ENCODE measurements at places on chromosomes 3 and 15.

DNA sequence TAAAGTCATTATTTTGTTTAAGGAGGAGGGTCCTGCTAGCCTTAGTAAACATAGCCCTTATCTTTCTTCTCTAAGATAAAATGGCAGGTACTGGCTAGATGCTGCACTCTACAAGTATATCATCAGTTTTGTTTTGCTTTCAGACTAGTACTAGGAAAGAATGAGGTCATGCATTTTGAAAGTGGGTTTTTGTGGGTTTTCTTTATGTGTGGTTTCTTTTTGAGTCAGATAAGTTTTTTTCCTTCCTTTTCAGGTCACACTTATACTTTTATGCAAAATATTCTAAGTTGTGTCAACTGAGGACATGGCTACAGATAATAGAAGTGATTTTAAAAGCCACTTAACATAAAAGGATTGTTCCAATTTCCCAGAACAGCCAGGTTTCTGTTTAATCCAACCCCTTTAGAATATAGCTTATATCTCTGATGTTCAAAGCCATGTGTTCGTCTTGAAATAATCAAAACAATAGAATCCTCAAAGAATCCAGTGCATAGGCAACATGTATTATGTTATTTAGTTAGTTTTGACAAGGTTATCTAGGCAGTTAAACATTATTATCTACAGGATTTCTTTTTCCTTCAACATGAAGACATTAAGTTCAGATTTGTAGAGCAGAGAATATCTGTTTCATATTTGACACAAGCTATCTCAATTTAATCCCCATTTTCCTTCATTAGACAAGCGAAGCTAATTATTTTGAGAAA lies 406.2 kb downstream of the RBMS3 start:
- peak; percentile 32 for DNase-seq

DNA sequence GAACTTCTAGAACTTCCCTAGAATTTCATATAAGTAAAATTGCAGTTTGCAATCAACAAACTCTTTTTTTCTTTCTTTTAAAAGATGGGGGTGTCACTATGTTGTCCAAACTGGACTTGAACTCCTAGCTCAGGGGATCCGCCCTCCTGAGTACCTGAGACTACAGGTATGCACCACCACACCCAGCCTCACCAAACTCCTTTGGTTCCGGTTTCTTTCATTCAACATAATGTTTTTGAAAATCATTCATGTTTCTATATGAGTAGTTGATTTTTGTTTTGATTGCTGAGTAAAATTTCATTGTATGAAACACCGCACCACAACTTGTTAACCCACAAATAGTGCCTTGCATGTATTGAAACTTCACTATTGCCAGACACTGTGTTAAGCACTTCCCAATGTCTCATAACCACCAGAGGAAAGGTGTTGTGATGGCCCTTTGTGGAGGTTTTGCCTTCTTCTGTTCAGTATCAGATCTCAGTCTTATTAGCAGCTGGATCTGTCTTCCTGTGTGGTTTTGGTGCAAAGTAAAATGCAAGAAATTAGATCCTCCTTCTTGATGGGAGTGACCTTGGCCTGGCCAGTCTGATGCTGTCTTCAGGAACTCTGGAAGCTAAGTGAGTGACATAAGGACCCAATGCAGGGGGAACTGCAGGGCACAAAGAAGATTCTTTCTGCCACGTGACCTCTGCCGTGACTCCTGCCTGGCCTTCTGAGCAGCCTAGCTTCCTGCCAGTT lies 78.8 kb upstream of the UBE2E1 start:
- no peak for DNase-seq

GRCh38 chr15:51499379-51499976 lies 123.1 kb downstream of the DMXL2 start:
- DNase-seq = peak; percentile 48

DNA sequence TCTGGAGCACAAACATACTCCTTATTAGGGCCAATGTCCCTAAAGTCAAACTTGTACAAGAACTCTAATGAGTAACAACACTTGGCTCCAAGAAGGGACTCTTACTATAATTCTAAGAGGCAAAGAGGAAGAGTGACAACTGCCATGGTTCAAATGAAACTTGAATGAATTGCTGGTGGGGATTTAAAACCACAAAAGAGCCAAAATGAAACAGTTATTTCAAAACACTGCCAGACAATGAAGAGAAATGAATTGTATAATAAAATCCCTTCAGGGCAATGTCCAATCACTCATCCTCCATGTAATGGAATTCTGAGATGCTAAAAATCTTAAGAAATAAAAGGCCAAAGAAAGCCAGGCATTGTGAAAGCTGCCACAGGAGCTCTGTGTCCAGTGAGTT lies 14.2 kb downstream of the THRB start:
- DNase-seq = peak; percentile 57

DNA sequence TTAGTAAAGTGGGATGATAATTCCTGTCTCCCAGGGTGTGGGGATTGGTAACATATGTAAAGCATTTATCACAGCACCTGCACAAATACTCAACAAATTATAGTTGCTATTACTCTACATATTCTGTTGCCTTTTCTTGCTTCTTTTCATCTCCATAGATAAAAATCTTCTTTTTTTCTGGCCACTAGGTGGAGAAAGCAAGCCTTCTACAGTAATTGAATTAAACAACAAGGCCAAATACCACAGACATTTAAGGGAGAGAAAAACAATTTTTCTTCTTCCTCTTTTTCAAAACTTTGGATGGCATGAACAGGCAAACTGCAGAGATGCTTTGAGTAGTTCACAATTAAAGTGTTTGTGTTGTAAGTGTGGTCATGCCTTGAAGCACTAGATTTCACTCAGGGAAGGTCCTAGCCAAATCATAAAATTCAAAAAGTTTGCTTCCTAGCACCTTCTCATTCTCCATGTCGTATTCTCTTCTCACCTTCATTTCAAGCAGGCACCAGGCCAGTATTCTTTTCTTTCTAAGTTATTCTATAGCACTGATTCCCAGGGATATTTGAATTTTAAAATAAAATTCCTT lies 493.4 kb upstream of the TGFBR2 start:
- DNase-seq = peak; percentile 31

DNA sequence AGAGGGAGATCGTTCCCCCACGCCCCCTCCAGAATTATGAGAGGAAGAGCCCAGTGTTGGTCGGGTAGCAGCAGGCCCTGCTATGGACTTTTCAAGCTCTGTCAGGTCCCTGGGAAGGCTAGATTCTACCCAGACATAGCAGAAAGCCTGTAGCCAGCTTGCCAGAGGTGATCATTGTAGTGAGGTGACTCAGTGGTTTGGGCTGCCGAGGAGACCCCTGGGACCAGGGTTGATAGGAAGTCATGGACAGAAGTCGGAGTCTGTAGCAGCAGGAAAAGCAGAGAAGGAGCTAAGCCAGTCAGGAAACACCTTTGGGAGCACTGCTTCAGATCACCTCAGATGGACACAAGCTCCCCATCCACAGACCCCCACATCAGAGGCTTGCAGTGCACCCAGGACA lies 67.7 kb downstream of the CCNL1 start:
- no peak for DNase-seq

DNA sequence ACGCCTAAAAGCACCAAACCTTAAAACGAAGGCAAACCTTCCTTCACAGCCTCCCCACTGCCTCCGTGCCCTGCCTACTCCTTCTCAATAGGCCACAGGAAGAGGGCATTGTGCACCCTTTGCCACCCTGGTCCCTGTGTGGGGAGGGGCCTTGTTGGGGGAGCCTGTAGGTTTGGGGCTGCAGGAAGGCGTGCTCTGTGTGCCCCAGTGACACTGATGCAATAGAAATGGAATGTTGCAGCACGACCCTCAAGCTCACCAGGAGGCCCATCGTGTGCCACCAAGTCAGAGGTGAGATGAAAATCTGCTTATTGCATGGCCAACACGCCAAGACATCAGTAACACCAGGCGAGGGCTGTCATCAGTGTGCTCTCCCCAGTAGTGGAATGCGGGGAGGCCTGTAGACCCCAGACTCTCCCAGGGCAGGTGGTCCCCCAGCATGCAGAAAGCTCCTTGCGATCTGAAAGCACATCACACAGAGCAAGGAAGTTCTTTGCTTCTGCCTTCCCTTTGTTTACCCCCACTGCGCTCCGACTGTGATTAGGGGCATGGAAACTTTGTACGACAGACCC lies 86.2 kb downstream of the ASB7 start:
- no peak for DNase-seq

DNA sequence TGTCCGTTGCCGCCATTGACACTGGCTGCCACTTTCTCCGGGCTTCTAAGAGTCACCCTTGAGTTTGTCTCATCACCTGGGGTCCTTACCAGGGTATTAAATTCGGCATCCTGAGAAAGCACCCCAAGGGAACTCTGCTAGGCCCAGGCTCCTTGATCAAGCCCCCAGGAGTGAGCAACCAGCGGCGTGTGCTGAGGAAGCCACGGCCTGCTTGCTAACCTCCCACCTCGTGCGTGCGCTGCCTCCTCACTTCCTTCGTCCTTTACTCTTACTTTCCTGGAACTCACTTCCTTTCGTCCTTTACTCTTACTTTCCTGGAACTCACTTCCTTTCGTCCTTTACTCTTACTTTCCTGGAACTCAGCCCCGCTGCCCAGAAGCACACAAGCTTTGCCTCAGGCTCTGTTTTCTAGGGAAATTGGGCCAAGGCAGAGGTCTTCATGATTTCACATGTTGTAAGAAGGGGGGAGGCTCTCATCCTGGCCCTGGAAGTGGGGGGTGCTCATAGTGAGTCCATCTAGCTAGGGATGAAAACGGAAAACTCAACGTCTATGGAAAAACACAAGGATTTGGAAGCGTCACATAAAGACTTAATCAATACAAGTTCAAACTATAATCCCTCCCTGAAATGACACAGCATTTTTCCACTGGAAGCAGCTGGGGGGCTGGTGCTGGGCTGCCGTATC lies 36.7 kb upstream of the BDH1 start:
- DNase-seq = no peak

DNA sequence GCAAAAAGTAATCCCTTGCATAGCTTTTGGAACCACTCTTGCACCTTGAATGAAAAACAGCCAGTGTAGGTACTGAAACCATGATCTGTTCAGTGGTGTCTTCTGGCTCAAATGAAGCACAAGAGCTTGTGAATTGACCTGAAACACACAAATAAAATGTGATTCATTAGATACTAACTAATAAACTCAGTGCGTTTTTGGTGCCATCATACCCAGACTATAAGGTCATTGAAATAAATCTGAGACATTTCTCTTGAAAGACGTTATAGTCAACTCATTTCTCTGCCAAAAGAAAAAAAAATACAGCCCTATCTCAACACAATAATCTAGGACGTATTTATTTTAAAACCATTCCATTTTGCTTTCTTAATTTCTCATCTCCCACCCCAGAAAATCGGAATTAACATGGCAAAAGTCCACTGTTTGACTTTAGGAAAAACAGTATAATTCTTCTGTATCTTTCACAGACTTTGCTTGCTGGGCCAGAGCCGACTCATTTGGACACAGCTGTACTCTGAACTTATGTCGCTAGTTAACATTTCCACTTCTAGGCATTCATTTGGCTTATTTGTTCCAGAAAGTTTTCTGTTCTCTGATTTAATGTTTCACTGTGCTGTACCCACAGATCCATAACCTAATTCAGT lies 284.9 kb upstream of the TBL1XR1 start:
- no peak for DNase-seq

- DNase-seq = no peak
Measured at GRCh38 chr15:77426377-77426776, 5.7 kb downstream of the HMG20A start.

- DNase-seq = peak; percentile 82
Measured at GRCh38 chr3:154971771-154972326, 108.3 kb upstream of the MME start.

- peak; percentile 89 for DNase-seq
Measured at GRCh38 chr3:158808697-158809096, 6.8 kb downstream of the MFSD1 start.

- DNase-seq = no peak
Measured at GRCh38 chr15:101660005-101660404, 7.8 kb upstream of the TM2D3 start.

DNA sequence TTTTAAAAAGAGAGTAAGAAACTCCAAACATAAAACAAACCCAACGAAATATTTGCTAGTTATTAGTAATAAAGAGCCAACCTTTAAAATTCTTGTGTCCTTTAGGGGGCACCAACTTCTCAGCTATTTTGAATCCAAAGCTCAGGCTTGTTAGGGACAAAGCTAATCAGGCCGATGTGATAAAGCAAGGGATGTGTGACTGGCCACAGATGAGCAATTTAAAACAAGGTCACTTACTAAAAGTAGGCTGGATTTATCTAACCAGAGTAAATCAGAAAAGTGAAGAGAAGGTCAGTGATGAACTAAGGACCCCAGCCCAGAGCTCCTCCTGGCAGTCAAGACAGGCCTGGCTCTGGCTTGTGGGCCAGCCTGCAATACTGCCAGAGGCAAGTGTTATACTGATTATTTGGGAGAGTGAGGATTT lies 108.5 kb downstream of the CYP19A1 start:
- no peak for DNase-seq

GRCh38 chr15:61660579-61660978 lies 399.7 kb downstream of the VPS13C start:
- peak; percentile 8 for DNase-seq

- no peak for DNase-seq
Measured at GRCh38 chr15:63597038-63597790, at the start of gene FBXL22. Gene FBXL22 (plus strand): TSS chr15:63597387. CDS start chr15:63597393, 6 bp downstream.

- DNase-seq = peak; percentile 83
Measured at GRCh38 chr3:136350132-136350531, 100.0 kb downstream of the PCCB start.

DNA sequence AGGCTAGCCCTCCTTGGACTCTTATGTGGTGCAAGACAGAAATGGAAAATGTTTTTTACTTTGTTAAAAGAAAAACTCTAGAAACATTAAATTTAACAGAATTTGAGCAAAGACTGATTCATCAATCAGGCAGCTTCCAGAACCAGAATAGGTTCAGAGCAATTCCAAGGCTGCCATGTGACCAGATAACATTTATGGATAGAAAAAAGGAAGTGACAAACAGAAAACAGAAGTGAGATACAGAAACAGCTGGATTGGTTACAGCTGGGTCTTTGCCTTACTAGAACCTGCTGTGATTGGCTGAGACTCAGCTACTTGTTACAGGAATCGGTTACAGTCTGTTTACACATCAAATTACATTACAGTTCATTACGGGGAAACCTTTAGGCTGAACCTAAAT lies 22.5 kb upstream of the OTOL1 start:
- DNase-seq = no peak

GRCh38 chr3:115162759-115163158 lies 15.7 kb upstream of the ZBTB20 start:
- no peak for DNase-seq

DNA sequence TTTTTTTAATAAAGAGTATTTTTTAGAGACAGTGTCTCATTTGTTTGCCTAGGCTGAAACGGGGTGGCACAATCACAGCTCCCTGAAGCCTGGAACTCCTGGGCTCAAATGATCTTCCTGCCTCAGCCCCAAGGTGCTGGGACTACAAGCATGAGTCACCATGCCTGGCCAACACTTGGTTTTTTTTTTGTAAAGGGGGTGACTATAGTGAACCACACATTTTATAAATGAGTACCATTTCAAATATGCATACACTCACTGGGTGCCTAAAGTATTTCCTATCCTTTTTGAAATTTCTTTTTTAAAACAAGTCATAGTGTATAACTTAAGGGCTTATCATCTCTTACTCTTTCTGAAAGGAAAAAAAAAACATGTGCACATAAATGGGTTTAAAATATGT lies 325.2 kb upstream of the MEIS2 start:
- peak; percentile 8 for DNase-seq

Data from mammary epithelial cell (primary cell).